ENCODE measurements at places on chromosomes 1 and 21.

- no peak for DNase-seq
These were observed 28.0 kb upstream of the H3-3A start for GRCh38 chr1:226034482-226034881.

GRCh38 chr1:60428127-60428526 lies 354.6 kb upstream of the C1orf87 start:
- DNase-seq: no peak

GRCh38 chr1:156959414-156959813 lies 39.0 kb downstream of the LRRC71 start:
- DNase-seq: no peak

DNA sequence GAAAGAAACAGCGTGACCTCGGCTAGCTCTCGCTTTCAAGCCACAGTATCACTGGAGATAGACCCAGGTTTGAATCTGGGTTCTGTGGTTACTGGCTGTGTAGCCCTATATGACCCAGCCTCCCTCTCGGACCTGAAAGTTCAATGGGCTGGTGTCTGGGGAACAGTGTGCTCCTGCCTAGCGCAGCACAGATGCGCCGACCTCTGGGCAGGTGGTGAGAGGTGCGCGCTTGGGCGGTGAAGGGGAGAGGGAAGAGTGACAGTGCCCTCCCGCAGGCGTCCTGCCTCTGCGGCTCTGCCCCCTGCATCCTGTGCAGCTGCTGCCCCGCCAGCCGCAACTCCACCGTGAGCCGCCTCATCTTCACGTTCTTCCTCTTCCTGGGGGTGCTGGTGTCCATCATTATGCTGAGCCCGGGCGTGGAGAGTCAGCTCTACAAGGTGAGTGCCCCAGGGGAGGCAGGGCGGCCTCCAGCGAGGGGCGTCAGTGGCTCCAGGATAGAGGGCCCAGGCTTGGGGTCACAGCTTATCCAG lies 10.5 kb downstream of the SERINC2 start:
- no peak for DNase-seq

GRCh38 chr1:19610282-19610981 lies 33.7 kb upstream of the NBL1 start:
- DNase-seq: no peak

DNA sequence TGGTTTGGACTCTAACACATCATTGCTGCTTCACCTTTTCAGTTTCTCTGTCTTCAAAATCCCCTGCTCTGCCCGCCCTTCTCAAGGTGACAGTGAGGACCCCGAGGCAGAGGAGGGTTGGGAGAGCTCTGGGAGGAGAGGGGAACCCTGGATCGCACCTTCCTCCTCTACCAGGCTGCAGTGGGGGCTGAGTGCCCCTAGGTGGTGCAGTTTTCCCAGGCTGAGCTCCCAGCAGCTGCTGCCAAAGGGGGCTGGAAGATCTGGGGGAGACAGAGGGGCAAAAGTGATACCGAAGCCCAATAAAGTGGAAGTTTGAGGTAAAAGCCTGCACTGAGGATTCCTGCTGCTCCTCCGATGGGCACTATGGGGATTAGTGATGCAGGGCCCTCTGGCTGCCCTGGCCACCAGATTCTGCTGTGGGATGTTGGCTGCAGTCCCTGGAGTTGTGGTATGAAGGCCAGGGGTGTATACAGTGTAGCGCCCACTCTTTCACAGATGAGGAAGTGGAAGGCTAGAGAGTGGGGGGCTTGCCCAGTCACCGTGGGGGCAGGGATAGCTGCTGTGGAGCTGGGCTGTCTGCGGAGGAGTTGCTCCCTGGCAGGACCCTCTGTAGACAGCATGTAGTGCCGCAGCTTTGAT lies 40.7 kb upstream of the SCMH1 start:
- peak; percentile 1 for DNase-seq

- no peak for DNase-seq
These were observed 46.1 kb upstream of the ABCG1 start for GRCh38 chr21:42172596-42173483.

GRCh38 chr21:14742119-14742518 lies 196.0 kb upstream of the SAMSN1 start:
- DNase-seq: no peak

GRCh38 chr1:214983126-214983869 lies 99.2 kb upstream of the KCNK2 start:
- no peak for DNase-seq

- no peak for DNase-seq
These were observed 328.4 kb upstream of the POU3F1 start for GRCh38 chr1:38375035-38375434.

Data from stimulated activated CD4-positive, alpha-beta T cell treated with anti-CD3 and anti-CD28 coated beads, TNF-alpha, amount 100 ng/mL, for 48 hours (primary cell).